ENCODE measurements at places on chromosomes 7 and 10.

DNA sequence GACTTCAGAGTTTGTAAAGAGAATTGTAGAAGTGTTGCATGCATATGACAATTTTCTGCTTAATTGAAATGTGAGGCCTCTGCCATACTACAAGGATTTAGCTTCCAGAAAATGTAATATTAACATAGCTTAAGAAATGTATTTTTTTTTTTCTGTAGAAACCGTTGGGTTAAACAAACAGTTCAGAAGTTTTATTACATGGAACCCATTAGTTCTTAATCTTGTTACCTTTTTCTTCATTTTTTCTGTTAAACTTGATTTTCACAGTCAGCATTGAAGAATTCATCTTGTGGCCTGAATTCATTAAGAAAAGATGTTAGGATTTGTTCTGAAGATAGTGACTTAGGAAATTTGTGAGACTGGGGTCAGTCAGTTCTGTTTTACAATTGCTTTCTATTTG is 4.9 kb downstream of the PTEN start:
- no peak for DNase-seq

- DNase-seq: no peak
Measured at GRCh38 chr10:29269486-29269885, 19.4 kb upstream of the LYZL1 start.

DNA sequence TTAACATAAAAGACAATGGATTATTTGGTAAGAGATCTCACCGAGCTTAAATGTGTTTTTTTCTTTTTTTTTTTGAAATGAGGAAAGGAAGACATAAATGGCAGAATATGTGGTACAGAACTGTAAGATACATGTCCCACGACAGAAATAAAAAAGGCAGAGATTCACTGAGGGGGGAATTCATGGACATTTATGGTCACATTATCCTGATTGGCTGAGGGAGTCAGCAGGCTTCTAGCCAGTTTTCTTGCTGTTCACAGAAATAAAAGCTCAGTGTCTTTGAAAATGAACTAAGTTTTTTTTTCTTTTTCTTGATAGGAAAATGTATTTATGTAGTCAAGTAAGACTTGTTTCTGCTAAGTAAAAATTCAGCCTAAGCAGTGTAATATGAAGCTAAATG is 8.2 kb upstream of the FAS start:
- DNase-seq: no peak

DNA sequence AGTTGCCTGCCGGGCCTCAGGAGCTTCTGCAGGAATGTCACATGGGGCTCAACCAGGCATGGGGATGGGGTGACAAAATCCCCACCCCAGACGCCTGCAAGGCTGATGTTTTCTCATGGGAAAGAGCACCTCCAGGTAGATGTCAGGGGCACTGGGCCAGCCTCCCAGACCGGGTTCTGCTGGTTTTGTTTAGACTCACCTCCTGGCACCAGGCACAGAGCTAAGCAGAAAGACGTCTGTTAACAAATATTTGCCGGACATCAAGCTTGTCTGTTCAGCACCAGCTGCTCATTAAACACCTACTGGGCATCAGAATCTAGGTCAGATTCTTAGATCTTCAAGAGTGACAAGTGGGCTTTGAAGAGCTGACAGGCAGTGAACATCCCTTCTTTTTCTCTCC is 34.9 kb upstream of the TCERG1L start:
- DNase-seq: no peak

GRCh38 chr7:43439631-43440401 is 143.1 kb upstream of the STK17A start:
- DNase-seq: peak; percentile 52

DNA sequence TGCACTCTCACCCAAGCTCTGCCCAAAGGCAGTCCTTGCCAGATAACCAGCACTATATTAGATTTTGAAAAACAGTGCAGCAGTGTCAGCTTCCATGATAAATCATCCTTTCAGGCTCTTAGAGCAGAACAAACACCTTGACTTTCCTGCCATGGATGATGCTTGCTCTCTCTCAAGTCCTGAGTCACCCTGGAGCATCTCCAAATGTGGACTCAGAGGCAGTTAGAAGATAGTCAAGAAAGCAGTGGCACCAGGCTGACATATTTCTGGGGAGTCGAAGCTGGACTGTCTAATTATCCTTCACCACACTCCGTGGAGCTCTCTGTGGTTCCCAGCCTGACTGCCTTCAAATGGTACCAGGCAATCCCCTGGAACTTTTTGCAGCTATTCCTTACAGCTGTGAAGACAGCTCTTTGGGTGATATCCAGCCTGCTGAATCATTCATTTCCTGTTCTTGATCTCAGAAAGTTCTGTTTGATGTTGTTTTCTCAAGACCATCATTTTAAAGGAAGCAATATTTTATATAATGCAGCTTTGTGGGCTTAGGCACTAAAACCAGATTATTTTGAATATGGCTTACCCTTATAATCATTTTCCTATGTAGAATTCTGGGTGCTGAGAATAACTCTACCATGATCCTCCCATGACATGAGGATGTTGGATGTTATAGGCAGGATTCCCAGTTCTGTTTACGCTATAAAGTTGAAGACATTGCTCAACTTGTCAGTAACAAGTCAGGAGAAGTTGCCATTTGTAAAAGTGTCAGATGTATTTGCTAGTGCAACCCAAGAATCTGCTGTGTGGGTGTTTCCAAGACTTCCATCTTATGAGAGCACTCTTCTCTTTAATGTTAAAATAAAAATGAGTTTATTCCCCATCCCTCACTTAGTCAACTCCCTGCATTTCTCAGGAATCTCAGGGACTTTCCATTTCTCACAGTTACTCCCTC is 233.8 kb downstream of the C7orf25 start:
- no peak for DNase-seq

DNA sequence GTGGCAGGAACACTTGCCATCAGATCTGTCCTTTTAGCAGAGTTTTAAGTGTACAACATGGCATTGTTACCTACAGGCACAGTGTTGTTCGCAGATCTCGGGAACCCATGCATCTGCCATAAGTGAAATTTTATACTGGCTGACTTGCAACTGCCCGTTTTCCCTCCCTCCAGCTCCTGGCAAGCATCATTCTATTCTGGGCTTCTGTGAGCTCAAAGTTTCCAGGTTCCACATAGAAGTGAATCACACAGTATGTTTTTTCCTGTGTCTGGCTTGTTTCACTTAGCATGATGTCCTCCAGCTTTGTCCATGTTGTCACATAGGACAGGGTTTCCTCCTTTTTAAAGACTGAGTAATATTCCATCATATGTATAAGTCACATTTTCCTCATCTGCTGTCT is 56.6 kb downstream of the C10orf143 start:
- DNase-seq: no peak

GRCh38 chr7:55570218-55570873 is 2.0 kb downstream of the VOPP1 start:
- no peak for DNase-seq

DNA sequence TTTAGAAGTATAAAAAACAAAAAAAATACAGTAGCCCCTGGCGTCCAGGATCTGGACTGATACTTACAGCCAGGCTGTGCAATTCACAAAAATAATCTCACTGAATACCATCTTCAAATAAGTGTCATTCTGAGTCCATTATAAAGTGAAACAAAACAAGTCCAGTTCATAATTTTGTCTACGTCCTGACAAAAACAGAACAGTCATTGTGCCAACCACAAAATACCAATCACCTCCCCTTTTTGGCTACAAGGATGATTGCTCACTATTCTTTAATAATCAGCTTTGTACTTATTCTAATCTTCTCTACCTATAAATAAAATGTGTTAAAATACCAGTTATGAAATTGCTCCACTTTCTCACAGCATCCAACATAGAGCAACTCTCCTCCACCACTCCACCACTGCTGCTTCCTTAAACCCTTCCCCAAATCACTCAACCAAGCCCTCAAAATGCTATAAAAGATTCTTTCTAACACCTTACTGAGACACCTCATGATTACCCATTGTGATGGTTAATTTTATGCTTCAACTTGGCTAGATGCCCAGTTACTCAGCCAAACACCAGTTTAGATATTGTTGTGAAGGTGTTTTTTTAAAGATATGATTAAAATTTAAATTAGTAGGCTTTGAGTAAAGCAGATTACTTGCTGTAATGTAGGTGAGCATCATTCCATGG is 479.8 kb upstream of the SEMA3A start:
- DNase-seq: no peak

- DNase-seq: no peak
Measured at GRCh38 chr7:98221611-98222532, 10.6 kb downstream of the BHLHA15 start.

DNA sequence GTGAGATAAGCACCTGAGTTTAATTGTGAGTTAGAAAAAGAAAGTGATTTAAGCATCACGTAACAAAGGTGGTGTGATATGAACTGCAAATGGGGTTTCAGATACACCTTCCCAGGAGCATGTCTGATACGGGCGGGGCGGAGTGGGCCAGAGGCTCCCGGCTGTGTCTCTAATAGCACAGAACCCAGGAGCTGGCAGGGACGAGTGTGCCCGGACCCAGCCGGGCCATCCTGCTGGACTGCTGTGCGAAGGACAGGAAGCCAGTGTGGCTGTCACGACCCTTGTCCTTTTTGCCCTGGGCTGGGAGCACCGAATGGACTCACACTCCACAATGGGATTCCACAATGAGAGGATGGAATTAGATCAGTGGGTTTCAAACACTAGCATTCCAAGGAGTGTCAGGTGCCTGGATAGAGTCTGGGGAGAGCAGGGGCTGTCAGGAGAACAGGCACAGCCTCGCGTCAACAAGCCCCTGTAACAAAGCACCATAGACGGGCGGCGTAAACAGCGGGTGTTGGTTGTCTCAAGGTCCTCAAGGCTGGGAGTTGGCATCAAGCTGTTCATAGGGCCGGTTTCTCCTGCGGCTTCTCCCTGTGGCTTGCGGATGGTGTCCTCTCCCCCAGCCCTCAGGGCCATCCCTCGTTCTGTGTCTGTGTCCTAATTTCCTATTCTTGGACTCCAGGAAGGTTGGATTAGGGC is 242.6 kb upstream of the PITRM1 start:
- DNase-seq: no peak

GRCh38 chr7:27316311-27316710 is 73.7 kb downstream of the EVX1 start:
- DNase-seq: no peak

DNA sequence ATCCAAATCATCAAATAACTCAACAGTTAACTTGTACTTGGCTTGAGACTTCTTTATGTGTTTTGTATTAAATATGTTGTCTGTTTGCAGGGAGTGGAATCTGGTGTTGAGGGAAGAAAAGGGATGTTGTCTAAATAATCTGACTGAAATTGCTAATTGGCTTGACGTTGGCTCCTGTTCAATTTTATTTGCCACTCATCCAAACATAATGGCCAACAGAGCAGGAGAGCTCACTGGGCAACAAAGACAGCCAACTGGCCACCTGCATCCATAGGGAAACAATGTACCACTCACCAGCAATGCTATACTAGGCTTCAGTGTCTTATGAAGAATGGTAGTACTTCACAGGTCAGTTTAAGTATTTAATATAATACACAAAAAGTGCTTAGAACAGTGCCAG is 80.5 kb downstream of the FAM13C start:
- no peak for DNase-seq

- no peak for DNase-seq
Measured at GRCh38 chr10:34384372-34384771, 430.7 kb downstream of the PARD3 start.

DNA sequence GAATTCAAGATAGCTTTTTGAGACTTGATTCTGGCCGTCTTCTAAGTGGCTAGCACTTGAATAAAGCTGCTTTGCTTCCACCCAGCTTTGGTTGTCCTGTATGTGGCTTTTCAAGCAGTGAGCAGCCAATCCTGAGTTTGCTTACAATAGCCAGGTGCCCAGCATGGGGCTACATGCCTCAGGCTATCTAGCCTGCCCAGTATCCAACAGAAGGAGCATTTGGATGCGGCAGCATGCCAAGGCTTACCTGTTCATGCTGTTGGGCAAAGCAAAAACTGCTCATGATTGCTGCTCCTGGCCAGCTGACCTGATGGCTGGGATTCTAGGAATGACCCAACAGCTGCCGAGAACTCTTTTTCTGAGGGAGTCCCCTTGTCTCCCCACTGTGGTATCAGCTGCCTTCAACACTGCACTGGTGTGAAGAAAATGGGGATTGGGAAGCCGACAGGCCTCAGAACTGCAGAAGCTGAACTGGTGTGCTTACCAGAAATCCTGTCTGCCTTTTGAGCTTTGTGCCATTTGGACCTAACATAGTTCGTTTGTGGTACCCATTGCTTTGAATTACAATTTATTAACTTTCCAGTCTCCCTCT is 618.9 kb upstream of the IGFBP3 start:
- no peak for DNase-seq

DNA sequence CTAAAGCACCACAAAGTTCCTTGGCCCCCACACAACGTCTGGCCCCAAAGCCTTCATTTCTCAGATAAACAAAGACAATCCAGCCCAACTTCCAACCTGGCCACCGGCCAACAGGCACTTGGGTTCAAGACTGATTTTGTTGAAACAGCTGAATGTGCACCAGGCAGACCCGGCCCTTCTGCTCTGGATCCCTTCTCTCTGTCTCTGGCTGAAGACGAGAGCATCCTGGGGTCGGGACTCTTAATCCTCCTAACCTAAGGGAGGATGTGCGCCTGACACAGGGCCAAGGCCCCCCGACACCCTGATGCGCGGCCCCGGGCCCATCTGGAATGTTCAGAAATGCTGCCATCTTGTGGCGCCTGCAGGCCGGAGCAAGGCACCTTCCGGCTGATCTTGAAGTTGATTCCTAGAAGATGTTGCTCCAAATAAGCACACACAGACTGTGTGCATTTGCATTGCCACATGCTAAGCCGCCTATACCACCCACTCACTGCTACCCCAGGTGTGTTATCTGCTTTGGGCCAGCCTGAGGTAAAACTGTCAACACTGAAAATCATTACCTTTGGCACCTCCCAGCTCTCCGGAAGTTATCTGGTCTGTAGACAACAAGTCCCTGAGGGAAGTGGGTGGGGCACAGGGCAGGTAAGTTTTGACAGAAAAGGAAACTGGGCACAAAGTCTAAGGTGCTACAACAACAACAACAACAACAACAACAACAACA is 98.4 kb upstream of the HABP2 start:
- DNase-seq: no peak

DNA sequence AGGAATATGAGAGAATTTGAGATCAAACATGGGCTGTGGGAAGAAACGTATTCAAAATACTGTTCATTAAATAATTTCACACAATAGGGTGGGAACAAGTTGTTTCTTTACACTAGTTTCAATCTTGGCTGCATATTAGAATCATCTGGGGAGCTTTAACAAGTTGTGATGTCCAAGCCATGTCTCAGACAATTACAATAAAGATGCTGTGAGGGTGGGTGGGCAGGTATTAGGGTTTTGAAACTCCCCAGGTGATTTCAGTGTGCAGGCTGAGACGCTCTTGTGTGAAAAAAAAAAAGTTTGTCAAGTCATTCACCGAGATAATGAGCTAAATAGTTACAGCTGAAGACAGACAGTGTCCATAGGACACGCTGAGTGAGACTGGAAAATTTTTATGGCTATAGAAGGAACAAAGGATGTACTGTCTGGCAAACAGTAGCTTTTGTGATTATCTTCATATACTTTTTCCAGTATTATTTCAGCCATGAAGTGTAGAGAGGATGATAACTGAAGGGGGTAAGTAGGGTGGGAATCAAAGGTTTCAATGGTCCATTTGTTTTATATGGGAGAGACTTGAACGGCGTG is 12.6 kb upstream of the LAMB4 start:
- no peak for DNase-seq
